ENCODE measurements at places on chromosomes 12 and 14.
A peak's percentile ranks its signal among the peaks of the same experiment; 100 is the strongest.

GRCh38 chr12:109544955-109545531, 28.3 kb downstream of the MMAB start:
- DNase-seq = no peak

DNA sequence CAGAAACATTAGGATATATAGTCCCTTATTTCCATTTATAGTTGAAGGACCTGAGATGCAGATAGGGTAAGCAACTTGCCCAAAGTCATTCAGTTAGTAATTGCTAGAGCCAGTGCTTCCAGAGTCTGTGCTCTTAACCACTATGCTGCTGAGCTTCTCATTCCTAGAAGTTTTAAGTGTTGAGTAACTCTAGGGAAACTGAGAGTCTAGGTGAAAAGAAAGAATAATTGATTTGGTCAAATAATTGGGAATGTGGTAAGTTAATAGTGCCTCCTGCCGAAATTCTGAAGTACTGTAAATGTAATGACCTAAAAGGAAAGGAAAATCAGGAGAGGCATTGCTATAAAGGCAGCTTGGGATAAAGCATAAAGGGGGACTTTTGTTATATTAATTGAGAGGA, 14.1 kb downstream of the PYROXD1 start:
- no peak for DNase-seq

DNA sequence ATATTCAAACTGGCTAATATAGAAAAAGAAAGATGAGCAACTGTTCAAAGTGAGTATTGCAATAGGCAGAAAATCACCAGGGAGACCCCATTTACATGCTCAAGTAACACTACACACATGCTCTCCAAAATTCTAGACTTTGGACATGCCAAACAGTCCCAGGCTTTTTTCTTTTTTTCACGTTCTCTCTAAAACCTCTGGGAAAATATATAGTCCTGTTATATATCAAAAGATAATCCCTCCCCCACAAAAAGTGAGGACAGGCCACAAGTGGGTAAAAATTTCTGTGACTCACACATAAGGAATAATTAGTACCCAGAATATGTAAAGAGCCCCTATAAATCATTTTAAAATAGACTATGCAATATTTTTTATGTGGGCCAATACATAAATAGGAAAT, 55.2 kb downstream of the EFCAB11 start:
- DNase-seq = no peak

DNA sequence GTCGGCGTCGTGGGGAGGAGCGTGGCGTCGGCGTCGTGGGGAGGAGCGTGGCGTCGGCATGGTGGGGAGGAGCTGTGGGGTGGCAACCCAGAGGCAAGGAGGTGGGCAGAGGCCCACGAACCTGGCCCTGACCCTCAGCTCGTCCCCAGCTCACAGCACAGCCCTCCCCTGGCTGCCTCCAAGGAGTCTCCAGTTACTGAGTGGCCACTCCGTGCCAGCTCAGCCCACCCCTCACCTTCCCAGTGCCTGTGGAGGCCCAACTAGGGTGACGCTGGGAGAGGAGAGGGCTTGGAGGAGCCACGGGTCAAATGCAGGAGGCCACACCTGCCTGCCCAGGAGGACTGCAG, 5.8 kb downstream of the ADSS1 start:
- no peak for DNase-seq

DNA sequence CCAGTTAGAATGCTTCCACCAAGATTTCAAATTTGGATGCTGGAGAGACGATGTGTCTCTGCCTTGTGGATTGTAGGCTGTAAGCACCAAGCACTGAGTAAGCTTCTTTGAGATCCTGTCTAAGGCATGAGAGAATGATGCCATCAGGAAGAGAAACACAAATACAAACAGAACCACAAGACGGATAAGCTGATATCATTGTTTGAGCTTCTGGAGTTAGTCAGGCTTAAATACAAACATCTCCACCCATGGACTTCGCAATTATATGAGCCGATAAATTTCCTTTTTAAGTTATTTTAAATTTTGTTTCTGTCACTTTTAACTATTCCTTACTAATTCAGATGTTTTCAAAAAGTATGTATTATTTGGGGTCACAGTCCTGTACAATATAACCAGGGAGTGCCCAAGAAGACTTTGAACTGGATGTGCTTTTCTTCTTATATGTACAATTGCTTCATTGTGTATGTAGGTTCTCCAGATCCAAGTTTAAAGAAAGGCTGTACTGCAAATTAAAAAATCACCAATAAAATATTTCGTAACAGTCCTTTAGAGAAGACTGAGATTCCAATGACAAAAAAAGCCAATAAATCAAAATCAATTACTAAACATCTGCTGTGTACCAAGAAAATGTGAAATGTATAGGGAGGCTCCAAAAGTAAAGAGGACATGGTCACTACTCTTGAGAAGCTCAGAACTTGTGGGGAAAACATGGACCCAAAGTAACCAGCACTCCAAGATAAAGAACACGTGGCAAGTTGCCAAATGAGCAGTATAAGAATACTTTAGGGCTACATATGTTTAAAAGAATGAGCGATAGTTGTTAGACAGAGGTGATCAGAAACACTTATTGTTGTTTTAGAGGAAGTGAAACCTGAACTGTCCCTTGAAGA, 274.1 kb downstream of the ADAMTS20 start:
- no peak for DNase-seq

GRCh38 chr12:531951-532585, 72.3 kb downstream of the B4GALNT3 start:
- no peak for DNase-seq

DNA sequence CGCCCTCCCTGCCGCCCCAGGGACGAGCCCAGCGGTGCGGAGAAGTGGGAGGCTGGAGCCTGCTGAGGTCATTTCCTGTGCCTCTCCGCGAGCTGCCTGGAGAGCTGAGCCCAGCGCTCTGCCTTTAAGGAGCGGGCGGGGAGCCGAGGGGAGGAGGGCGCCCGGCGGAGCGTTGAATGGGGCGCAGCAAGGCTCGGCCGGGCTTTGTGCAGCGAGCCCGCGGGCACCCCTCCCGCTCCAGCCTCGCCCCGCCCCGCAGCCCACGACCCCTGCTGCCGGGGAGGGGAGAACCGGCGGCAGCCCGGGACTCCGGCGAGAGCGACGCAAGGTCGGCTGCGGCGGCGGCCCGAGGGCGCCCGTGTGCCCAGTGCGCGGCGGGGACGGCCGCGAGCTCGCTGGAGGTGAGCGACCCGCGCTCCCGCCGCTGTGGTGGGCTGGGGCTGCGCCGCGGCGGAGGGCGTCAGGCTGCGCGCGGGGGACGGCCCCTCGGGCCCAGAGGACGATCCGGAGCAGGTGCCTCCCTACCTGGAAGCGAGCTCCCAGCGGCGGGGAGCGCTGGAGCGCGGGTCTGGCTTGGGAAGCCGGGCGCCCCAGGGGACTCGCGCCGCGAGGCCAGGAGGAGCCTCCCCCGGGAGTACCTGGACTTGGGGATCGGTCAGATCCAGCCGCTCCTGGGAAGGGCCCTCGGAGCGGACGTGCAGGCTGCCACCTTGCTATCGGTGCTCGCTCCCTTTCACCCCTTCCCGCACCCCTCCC, at the start of gene PLEKHH1:
Gene PLEKHH1, plus strand, starts transcription at position 293 of the 756 bp plus-strand sequence. CDS start 8,578 bp downstream, outside the sequence.
- DNase-seq = peak; percentile 44

GRCh38 chr12:12108441-12109058, 37.8 kb downstream of the BCL2L14 start:
- DNase-seq = no peak

All from stimulated activated CD8-positive, alpha-beta memory T cell treated with anti-CD3 and anti-CD28 coated beads, Interleukin-7, amount 100 ng/mL, for 4 hours (primary cell).